ENCODE measurements at places on chromosomes 5 and 9. TPM values are rescaled to one million over a fixed set of nuclear protein-coding genes. Genes with fewer than 3 reads are reported as not detected.

DNA sequence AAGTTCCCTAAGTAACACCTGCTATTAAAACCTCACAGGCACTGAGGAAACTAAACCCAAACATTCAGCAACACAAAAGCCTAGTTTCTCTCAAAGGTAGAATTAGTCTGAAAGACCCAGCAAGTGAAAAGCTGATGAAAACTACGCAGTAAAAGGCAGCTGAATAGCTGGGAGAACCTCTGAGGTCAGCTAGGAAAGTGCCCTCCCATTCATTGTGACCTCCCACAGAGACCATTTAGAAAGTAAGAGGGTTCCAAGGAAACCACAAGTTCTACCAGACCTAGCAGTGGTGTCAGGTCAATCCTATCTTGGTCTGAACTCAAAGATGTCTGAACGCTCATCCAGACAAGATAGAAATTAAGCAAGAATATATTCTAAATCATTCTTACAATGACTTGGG, 144.7 kb downstream of the SSBP2 start:
- peaks cover 25% of the 10 kb centered on the region for H3K36me3 ChIP-seq
- no peaks in the 10 kb centered on the region for H3K27me3 ChIP-seq
- DNase-seq, result no peak
- no peak overlapping the region for H3K27ac ChIP-seq

- no peak overlapping the region for H3K4me3 ChIP-seq
- no peaks in the 10 kb centered on the region for H3K27me3 ChIP-seq
- peaks cover 12% of the 10 kb centered on the region for H3K4me1 ChIP-seq
- H3K27ac ChIP-seq, result no peak overlapping the region
- DNase-seq, result peak; percentile 44
These were observed 749.2 kb downstream of the TLE4 start for GRCh38 chr9:80320916-80321315.

DNA sequence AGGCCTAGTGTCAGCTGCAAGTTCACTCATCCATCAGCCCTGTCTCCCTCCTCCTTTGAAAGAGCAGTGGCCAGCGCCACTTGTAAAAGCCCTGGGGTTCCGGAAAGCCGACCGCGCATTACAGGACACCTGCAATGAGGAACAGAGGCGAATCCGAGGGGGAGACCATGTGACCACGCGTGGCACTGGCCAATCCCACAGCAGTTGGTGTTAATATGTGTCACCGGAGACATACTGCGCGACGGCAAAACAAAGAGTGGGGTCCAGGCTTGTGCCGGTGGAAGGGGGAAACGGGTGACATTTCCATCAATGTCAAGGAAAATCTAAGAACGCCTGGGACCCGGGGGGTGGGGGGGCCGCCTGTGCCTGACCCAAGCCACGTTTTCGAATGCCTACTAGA, 480.8 kb downstream of the SPATA31A7 start:
- H3K4me1 ChIP-seq, result no peaks in the 10 kb centered on the region
- H3K27ac ChIP-seq, result no peak overlapping the region
- H3K4me3 ChIP-seq, result no peak overlapping the region
- DNase-seq, result no peak

DNA sequence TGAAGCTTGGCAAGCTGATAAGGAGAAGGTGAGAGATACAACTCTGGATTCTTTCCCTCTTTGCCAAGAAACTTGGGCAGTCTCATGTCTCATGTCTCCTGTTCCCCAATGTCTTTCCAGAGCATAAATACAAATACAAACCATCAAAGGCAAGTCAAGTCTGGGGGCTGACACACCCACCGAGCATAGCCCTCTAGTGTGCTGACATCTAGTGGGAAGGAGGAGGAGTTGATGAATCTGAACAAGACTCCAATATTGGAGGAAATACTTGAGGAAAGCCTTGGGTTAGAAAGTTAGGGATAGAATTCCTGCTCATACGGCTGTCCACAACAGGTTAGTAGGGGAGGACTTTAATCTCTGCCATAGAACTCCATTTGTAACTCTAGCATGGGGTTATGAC, 8.6 kb downstream of the MLANA start:
- H3K27me3 ChIP-seq, result no peaks in the 10 kb centered on the region
- H3K4me3 ChIP-seq, result no peak overlapping the region
- H3K36me3 ChIP-seq, result peaks cover 6% of the 10 kb centered on the region

DNA sequence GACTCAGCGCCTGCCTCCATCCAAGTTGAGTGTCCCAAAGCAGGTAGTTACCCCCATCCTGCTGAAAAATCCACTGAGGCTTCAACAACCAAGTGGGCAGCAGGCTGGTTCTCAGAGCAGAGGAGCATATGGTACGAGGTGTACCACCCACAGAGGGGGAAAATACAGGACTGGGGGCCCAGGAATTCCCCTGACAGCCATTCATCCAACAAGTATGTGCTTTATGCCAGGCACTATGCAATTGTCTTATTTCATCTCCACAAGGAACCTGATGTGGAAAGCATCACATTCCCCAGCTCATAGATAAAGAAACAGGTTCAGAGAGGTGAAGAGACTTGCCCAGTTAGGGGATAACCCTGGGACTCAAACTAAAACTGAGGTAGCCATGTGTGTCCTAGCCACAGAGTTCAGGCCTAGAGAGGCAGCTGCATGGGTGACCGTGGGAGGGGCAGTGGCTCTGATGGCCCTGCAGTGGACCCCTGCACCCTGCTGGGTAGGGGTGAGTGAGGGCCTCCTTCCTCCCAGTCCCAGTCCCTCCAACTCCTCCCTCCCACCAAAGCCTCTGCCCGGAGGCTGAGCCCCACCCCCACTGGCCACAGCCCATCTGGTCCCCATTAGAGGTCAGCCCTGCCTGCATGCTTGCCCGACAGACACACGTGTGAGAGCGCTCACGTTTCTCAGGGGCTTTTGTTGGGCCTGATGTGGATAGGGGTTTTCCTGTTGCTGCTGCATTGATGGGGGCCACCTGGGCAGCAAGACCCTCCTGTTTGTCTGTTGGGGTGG, 11.5 kb downstream of the PDLIM4 start:
- H3K36me3 ChIP-seq, result peaks cover 57% of the 10 kb centered on the region
- H3K27ac ChIP-seq, result no peak overlapping the region
- peaks cover 32% of the 10 kb centered on the region for H3K4me1 ChIP-seq
- no peak overlapping the region for H3K4me3 ChIP-seq
- H3K27me3 ChIP-seq, result no peaks in the 10 kb centered on the region

DNA sequence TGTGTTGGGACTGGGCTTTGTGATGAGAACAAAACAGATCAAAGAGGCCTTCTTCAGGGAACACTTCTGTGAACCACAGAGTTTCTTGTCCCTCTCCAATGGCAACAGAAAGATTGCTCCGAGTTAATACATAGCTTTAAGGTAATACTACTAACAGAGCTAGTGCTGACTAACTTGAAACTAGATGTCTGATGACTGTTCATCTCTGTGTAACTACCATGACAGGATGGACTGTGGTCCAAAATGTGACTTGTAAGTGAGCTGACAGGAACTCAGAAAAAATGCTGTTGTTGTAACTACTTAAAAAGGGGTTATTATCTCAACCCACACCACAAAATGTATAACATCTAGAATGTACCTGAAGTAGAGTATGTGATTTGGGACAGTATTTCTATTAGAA, 630.2 kb upstream of the DMAC1 start:
- no peak for DNase-seq
- no peak overlapping the region for H3K4me3 ChIP-seq
- H3K4me1 ChIP-seq, result no peaks in the 10 kb centered on the region
- H3K27me3 ChIP-seq, result no peaks in the 10 kb centered on the region
- no peaks in the 10 kb centered on the region for H3K36me3 ChIP-seq

- H3K4me1 ChIP-seq, result peaks cover under 1% of the 10 kb centered on the region
- H3K36me3 ChIP-seq, result no peaks in the 10 kb centered on the region
- no peak overlapping the region for H3K4me3 ChIP-seq
- no peaks in the 10 kb centered on the region for H3K27me3 ChIP-seq
These were observed 503.0 kb upstream of the CD180 start for GRCh38 chr5:67699560-67699959.

DNA sequence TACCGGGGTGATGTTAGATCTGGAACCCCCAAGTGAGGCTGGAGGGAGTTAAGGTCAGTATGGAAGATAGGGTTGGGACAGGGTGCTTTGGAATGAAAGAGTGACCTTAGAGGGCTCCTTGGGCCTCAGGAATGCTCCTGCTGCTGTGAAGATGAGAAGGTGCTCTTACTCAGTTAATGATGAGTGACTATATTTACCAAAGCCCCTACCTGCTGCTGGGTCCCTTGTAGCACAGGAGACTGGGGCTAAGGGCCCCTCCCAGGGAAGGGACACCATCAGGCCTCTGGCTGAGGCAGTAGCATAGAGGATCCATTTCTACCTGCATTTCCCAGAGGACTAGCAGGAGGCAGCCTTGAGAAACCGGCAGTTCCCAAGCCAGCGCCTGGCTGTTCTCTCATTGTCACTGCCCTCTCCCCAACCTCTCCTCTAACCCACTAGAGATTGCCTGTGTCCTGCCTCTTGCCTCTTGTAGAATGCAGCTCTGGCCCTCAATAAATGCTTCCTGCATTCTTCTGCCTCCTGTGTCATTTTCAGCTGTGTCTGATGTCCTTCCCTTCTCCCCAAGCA, 2.3 kb upstream of the MYOZ3 start:
- no peaks in the 10 kb centered on the region for H3K36me3 ChIP-seq
- no peak overlapping the region for H3K27ac ChIP-seq
- no peak for DNase-seq
- H3K27me3 ChIP-seq, result peaks cover 18% of the 10 kb centered on the region
- no peaks in the 10 kb centered on the region for H3K4me1 ChIP-seq
- H3K4me3 ChIP-seq, result no peak overlapping the region

- no peaks in the 10 kb centered on the region for H3K4me1 ChIP-seq
- H3K36me3 ChIP-seq, result no peaks in the 10 kb centered on the region
- DNase-seq, result no peak
- H3K27me3 ChIP-seq, result no peaks in the 10 kb centered on the region
- H3K4me3 ChIP-seq, result no peak overlapping the region
- no peak overlapping the region for H3K27ac ChIP-seq
These were observed 816.2 kb upstream of the GRAMD2B start for GRCh38 chr5:125607018-125607417.

DNA sequence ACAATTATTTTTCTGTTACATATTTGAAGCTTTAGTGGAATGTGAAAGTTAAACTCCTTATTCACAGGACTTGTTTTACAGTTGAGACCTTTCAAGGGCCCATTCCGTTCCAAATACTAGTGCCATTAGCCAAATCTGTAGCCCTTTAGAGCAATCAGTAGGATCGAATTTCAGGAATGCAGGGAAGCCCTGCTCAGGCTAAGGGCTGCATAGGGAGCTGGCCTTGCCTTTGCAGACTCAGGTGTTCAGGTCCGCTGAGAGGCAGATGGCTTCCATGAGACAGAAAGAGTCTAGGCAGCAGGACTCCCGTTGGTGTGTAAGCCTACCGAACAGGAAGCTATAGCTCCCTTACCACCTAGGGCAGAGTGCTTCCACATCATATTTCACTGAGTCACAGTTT, 150.1 kb upstream of the SLC27A6 start:
- DNase-seq, result peak; percentile 8
- H3K27ac ChIP-seq, result no peak overlapping the region
- H3K36me3 ChIP-seq, result no peaks in the 10 kb centered on the region
- no peak overlapping the region for H3K4me3 ChIP-seq
- no peaks in the 10 kb centered on the region for H3K27me3 ChIP-seq

GRCh38 chr5:177362610-177363507, 5.1 kb downstream of the RGS14 start:
- H3K27me3 ChIP-seq, result no peaks in the 10 kb centered on the region
- H3K36me3 ChIP-seq, result no peaks in the 10 kb centered on the region
- peak overlapping the region; percentile 79 for H3K4me3 ChIP-seq
- DNase-seq, result peak; percentile 70

DNA sequence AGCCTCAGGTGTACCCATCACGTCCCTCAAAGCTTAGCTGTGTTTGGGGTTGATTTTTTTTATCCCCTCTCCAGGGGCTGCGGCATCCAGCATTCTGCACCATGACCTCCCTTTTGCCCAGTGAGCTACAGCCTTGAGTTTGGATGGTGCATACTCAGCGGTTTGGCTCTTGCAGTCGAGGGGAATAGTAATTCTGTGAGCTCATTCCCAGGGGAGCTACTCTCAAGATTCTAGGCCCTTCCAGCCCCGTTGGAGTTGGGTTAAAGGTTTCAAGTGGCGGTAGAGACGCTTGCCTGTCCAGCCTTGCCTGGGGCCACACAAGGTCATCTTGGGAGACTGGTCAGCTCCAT, 102.2 kb upstream of the SPRY4 start:
- no peaks in the 10 kb centered on the region for H3K36me3 ChIP-seq
- no peak overlapping the region for H3K27ac ChIP-seq
- H3K27me3 ChIP-seq, result no peaks in the 10 kb centered on the region
- no peak for DNase-seq

Gene SLC36A3
- total RNA-seq, result not detected

Gene CTNNAL1
- 85.6 TPM for total RNA-seq

Gene CYFIP2
- 50.8 TPM for total RNA-seq

Gene SURF1
- 30.8 TPM for total RNA-seq

Gene RANBP3L
- total RNA-seq, result not detected

Gene PPP3R2
- not detected for total RNA-seq
